ENCODE measurements at places on chromosomes 5 and 9.

DNA sequence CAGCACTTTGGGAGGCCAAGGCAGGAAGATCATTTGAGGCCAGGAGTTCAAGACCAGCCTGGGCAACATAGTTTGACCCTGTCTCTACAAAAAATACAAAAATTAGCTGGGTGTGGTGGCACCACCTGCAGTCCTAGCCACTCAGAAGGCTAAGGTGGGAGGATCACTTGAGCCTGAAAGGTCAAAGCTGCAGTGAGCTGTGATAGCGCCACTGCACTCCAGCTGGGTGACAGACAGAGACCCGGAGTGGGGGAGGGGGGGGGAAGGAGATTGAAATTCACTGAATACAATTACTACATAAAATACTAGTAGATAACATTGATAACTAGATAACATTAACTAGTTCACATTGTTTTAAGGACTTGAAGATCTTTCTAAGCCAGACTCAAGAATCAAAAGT is 345.6 kb downstream of the BNC2 start:
- no peak for DNase-seq

DNA sequence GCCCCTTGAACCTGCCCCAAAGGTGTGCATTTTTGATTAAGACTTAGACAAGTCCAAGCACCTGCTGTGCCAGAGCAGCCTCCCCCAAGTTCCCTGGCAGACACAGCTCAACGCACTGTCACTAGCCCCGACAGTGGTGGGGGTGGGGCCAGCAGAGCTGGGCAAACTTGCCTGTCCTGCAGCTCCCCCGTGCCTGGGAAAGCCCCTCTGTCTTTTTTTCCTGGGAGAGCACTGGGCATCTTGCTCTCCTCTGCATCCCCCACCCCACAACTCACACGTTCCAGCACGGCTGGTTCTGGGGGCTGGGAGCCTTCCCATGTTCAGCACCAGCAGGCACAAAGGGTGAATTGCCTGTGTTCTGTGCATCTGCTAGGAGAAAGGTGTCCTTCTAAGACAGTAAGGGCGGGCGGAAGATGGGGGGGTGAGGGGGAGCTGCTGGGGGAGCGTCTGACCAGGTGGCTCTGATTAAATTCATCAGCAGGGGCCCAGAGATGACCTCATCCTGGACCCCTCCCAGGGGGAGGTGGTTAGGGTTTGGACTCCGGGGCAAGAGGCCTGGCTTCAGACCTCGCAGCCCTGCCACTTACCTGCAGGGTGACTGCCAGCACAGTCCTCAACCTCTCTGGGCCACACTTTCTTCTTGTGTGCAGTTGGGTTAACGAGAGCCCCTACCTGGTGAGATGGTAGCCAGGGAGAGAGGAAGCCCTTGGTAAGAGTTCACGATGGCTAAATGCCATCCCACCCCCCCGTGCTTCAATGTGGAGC is 23.5 kb downstream of the HMCN2 start:
- no peak for DNase-seq

DNA sequence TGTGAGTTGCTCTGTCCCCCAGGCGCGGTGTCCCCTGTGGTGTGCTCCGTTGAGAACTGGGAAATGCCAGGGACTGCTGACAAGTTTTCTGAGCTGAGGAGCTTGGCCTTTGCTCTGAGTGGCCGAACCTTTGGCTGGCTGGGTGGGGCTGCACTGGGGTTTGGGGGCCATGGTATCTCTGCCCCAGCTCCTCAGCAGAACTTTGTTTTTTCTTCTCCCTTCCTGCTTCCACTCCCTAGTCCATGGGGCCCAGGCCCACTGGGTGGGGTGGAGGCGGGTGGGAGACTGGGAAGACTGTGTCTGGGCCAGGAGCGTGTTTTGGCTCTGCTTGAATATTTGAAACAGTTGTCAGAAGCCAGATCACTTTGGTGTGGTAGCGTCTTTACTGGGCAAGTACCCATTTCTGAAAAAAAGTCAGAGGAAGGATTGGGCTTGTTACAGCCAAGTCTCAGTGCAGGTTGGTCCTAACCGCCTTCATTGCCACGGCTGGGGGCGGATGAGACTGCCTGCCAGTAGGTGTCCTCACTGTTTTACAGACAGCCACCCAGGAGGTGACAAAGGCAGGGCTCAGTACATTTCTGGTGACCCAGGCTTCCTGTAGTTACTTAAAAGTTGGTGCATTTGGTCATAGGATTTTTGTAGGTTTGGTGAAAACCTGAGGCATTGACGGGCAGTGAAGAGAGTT is 92.7 kb downstream of the DAB2IP start:
- DNase-seq: peak; percentile 55

DNA sequence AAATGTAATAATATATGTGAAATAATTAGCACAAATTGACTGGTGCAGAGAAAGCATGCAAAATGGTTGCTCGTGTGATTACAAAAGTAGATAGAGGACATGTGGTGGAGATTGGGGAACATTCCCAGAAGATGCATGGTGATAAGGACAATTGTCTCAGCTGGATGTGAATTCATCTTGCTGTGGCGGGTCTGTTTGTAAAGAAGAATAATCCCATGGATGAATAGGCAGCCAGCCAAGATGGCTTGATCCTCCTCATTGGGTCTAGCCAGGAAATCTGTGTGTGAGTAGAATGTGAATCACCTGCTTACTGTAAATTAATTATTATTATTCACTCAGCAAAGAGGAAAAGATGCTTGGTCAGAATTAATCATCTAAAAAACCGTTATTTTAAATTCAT is 12.6 kb upstream of the DPYSL3 start:
- peak; percentile 82 for DNase-seq

- no peak for DNase-seq
These were observed 44.3 kb downstream of the PSD2 start for GRCh38 chr5:139839918-139840317.

DNA sequence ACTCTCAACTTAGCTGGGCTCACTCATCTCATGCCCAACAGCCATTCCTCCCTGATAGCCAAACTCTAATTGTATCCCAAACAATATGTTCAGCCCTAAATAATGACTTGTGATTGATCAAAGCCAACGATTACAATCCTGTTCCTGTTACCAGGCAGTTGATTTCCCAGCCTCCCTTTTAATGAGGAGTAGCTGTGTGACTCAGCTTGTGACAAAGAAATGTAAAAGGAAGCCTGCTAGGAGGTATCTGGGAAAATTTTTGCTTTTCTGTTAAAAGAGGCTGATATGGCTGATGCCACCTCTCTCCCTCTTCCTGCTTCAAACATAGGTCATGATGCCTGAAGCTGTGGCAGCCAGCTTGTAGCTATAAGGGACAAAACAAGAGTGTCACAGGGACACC is 19.6 kb upstream of the ENC1 start:
- DNase-seq: peak; percentile 18

- no peak for DNase-seq
These were observed 26.4 kb downstream of the RGS7BP start for GRCh38 chr5:64532212-64532611.

DNA sequence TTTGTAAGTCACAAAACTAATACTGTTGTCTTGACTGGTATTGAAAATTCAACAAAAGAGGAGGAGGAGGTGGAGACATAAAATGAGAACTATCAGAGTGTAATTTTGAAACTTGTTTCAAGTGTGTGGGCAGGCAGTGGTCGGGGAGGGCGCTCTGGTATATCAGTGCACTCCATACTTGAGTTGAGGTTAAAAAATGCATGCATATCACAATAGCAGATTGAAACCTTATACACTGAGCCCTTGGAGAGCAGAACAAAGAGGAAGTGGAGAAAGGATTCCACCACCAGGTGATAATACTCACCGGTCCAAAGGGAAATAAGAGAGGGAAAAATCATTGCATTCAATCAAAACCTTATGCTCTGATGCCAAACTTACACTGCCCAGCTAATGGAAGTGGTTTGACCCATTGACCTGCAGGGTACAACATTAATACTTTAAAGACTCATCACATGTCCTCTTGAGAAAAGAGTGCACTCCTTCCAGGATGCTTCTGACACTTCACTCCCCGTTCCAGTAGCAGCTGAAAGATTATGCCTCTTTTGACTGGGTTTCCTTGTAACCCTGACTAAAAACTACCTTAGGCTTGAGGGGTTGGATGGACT is 79.5 kb upstream of the FAM169A start:
- no peak for DNase-seq

DNA sequence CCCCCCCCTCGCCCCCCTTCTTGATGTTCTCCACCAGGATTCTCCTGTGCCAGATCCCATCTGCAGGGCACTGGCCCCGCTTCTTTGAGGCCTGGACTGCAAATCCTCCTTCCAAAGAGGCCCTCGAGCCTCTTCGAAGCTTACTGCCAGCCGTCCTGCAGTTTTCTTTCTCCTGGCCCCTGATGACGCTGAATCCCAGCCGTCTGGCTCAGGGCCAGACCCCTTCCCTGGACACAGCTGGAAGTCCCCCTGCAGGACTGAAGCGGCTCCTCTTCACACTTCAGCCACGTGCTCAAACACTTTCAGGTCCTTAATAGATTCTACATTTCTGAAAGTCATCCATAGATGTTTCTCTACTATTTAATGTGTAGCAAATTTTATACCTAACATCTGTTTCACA is 121.5 kb downstream of the EHMT1 start:
- DNase-seq: peak; percentile 58

- DNase-seq: no peak
These were observed 2.3 kb downstream of the RALGPS1 start for GRCh38 chr9:126916909-126917308.

DNA sequence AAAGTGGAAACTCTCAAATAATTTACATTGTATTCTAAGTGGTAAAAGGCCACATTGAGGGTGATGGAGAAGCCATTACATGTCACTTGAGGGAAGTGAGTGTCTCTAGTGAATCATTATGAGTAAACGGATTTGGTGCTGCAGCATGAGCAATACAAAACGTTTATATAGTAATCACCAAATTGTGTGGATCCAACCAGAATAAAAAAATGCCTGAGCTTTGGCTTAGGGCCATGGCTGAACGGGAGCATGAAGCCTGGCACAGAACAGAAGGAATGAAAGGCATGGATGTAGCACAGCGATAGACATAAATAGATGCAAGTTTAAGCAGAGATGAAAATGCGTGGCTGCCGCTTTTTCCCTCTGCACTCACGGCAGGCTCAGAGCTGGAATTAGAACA is 58.3 kb downstream of the PTTG1 start:
- peak; percentile 85 for DNase-seq

- DNase-seq: no peak
These were observed 7.5 kb downstream of the SYK start for GRCh38 chr9:90808890-90809685.

DNA sequence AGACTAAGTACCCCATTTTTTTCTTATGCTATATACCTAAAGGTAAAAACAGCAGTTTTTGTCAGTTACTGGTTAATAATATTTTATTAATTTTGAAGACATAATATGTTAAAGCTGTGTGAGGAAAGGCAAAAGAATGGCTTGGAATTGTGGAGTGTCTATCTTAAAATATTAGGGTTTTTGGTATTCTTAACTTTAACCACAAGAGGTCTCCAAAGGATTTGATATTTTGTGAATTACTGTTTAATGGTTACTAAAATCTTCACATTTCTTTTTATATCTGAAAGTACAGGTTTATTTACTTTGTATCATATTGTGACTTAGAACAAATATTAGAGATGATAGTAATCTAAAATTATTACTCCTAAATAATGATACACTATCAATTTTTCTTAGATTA is 32.0 kb upstream of the DHFR start:
- DNase-seq: peak; percentile 19

DNA sequence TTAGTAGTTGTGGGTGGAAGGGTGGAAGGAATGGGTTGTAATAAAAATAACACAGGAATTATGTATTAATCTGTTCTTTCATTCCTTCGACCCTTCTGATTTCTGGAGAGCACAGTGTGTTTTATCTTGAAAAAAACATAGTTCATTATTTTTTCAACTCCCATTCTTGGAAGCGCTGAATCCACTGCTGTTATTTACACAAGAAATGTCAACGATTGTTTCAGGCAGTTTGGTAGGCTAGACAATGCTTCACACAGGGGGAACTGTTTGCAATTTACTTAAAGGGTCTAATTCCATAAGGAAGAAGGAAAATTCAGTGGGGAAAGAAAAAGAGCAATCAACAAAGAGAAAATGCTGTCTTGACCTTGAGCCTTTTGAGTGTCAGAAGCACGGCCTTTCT is 142.9 kb downstream of the TLE1 start:
- no peak for DNase-seq

DNA sequence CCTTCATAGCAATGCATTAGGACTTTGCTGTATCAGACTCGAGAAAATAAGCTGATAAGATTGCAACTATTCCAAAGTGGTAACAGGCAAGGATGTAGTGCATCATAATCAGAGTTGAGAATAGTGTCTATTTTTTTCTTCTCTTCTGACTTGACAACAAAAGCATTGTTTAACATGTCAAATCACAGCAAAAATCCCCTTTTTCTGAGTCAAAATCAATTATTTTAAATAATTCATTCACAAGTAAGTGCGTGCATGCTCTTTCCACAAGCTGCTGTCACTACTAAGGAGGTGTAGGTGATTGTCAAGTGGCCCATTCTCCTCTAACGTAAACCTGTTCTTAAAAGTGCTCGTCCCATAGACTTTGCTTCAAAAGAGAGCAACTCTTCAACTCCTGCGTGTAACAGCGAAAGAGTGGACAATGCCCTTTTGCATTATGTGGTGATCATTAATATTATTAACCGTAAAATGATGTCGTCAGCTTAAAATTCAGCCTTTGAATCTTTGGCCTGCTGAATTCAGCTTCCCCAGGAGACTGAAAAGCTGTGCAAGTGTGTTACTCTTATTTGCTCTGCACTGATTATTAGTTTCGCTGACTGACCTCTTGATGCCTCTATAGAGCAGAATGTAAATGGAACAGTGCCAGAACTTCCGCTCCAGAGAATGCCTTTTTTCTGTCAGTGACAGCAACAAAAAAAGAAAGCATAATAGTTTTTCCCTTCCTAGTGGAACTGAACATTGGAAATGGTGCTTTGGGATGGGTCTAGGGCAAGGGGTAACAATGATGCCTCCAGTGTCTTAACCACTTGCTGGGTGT is 680.8 kb upstream of the SEMA6A start:
- no peak for DNase-seq

- no peak for DNase-seq
These were observed 30.7 kb downstream of the SEMA4D start for GRCh38 chr9:89467278-89467625.

- DNase-seq: peak; percentile 34
These were observed 88.5 kb upstream of the TXNDC8 start for GRCh38 chr9:110426052-110426709.

- DNase-seq: peak; percentile 28
These were observed 47.7 kb downstream of the FNIP1 start for GRCh38 chr5:131749138-131749537.

DNA sequence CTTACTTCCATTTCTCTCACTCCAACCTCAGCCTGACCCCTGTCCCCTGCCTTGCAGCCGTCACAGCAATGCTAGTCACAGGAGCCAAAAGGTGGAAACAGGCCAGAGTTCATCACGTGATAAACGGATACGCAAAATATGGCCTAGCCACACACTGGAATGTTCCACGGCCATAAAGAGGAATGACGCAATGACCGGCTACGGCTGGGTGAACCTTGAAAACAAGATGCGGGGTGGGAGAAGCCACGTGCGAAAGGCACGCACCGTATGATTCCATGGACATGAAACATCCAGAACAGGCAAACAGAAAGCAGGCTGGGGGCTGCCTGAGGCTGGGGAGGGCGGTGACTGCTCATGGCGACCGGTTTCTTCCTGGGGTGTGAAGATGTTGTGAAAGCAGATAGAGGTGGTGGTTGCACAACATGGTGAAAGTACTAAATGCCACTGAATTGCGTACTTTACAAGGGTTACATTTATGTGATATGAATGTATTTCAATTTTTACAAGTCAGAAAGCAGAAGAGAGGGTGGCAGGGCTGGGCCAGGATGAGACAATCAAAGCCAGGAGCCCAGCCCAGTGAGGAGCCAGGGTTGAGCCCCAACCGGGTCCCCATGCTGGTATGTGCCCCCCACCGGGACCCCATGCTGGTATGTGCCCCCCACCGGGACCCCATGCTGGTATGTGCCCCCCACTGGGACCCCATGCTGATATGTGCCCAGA is 117.8 kb upstream of the SARDH start:
- DNase-seq: peak; percentile 52

- DNase-seq: no peak
These were observed 409.5 kb downstream of the MAT2B start for GRCh38 chr5:163914910-163915309.

Measured in fibroblast of skin of right quadriceps (primary cell).